ENCODE measurements at places on chromosomes 3 and 15.

- no peak for DNase-seq
Observed at GRCh38 chr3:169071003-169071402, 592.5 kb downstream of the MECOM start.

GRCh38 chr15:92725171-92725570, 69.6 kb upstream of the FAM174B start:
- DNase-seq, result no peak

GRCh38 chr15:69074001-69074842, 59.7 kb downstream of the NOX5 start:
- no peak for DNase-seq

DNA sequence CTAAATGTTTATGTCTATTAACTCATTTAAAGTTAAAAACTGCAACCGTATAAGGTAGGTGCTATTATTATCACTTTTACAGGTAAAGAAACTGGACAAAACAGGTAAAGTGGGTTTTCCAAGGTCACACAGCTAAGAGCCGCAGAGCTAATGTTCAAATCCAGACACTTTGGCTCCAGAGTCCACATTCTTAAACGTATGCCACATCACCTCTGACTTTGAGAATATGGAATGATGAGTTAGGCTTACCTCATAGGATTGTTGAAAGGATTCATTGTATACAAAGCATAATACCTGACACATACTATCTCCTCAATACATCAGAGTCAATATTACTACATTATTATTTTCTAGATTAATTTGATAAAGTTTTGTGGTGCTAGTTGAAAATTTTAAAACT, 240.9 kb upstream of the STT3B start:
- DNase-seq, result no peak

- DNase-seq, result no peak
Observed at GRCh38 chr3:163368168-163368567, 1710.1 kb downstream of the SI start.

GRCh38 chr15:92151168-92151567, 242.5 kb upstream of the ST8SIA2 start:
- no peak for DNase-seq

DNA sequence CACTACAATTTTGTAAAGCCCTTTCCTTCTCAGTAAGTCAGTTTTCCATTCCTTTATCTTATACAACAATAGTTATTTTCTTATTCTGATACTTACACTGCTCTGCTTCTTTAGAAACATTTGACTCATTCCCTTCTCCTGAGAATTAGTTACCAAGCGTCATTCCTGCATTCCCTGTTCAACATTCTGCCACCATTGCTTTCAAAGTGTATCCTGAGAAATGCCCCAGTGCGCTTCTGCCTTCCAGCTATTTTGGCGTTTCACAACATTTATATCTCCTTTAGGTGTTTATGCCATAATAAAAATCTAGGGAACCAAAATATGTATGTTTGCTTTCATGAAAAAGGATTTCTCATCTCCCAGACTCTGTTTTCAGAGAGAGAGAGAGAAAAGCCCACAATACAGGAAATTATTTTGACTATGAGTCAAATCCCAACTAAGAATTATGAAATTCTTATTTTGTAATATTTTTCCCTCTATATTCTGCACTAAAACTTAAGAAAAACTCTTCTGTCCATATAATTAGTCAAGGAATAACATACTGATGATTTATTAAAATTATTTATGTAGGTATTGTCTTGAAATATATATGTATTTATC, 118.2 kb upstream of the RAP2B start:
- DNase-seq, result no peak

- no peak for DNase-seq
Observed at GRCh38 chr3:31275583-31275982, 257.1 kb upstream of the STT3B start.
